ENCODE measurements at places on chromosomes 7 and 10.

GRCh38 chr7:40330408-40330807, 195.6 kb downstream of the SUGCT start:
- DNase-seq = no peak

DNA sequence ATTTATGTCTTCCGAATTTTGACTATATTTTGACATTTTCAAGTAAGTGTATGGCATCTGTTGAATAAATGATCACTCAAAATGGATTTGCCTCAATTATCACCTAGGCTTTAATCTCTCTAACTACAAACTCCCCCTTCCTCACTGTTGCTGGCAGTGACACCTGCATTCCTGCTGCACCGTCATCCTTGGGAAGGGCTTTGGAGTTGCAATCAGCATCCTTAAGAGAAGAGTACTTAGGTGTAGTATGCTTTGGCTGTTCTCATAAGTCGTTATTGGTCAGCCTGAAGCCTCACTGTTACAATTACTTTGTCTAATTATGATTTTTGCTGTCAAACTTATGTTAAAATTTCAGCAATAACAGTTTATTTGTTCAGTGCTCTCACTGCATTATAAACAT, 415.0 kb downstream of the NRG3 start:
- no peak for DNase-seq

GRCh38 chr10:103660364-103661197, 167.1 kb downstream of the NEURL1 start:
- DNase-seq = no peak

DNA sequence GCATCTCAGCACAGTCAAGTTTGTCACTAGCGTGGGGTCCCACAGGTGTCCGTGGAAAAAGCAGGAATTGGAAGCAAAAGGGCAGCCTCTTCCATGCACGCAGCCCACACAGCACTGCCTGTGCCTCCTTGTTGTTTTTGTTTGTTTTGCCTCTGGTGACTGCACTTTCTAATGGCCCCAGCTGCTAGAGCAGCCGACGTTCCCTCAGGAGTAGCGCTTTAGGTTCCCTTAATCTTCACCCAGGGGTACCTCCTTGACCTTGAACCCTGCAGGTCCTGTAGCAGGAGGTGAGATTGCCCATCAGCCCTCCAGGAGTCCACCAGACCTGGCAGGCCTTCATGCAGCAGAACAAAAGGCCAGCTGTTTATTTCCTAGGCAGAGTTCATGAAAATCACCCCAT, 210.1 kb downstream of the CACNB2 start:
- DNase-seq = no peak

DNA sequence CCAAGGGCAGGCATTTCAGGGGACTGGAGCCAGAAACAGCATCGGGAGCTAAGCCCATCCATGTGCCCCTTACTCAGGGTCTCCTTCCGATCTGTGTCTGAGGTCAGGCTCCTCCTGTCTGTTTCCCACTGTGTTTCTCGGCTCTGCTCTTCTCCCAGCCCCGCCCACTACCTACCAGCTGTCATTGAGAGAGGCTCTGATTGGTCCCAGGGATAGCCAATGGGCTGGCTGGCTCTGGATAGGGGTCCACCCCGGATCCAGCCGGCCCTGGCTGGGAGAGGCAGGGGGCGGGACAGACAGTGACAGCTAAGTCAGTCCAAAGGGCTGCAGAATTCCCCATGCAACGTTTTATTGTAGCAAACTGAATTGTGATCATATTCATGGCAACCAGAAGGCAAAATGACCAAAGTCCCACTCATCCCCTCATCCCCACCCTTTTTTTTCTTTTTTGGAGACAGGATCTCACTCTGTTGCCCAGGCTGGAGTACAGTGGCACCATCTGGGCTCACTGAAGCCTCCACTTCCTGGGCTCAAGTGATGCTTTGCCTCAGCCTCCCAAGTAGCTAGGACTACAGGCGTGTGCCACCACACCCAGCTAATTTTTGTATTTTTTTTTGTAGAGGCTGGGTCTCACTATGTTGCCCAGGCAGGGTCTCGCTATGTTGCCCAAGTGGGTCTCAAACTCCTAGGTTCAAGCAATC, 76.3 kb downstream of the CLIP2 start:
- DNase-seq = no peak

GRCh38 chr10:10872035-10872673, 145.5 kb upstream of the CELF2 start:
- DNase-seq = no peak

DNA sequence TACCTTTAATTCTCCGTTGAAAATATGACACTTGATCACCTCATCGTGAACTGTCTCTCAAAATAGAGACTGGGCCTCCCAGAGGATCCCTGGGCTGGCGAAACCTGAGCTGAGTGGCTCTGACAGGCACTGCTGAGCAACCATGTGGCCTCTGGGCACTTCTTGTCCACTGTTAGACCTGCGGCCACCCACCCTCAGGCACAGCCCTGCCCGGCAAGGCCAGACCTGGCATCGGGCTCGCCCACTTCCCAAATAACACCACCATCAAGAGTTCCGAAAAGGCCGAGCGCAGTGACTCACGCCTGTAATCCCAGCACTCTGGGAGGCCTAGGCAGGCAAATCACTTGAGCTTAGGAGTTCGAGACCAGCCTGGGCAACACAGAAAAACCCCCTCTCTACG, 82.5 kb downstream of the COBL start:
- no peak for DNase-seq

Measured in stimulated activated CD8-positive, alpha-beta memory T cell treated with anti-CD3 and anti-CD28 coated beads, Interleukin-12 subunit alpha, Interleukin-12 subunit beta, amount 100 ng/mL, for 1 hour (primary cell).